ENCODE measurements at places on chromosomes 12 and 14. TPM values are rescaled to one million over a fixed set of nuclear protein-coding genes. Genes with fewer than 3 reads are reported as not detected.

GRCh38 chr14:61120576-61120975, 139.5 kb downstream of the SLC38A6 start:
- H3K4me3 ChIP-seq, result no peak overlapping the region
- H3K4me1 ChIP-seq, result peaks cover 9% of the 10 kb centered on the region
- H3K27me3 ChIP-seq, result no peaks in the 10 kb centered on the region
- H3K36me3 ChIP-seq, result no peaks in the 10 kb centered on the region

- peaks cover 5% of the 10 kb centered on the region for H3K36me3 ChIP-seq
- H3K4me3 ChIP-seq, result no peak overlapping the region
- H3K4me1 ChIP-seq, result no peaks in the 10 kb centered on the region
- H3K27ac ChIP-seq, result no peak overlapping the region
- no peak for DNase-seq
Observed at GRCh38 chr12:53602176-53602864, 23.9 kb downstream of the ATF7 start.

DNA sequence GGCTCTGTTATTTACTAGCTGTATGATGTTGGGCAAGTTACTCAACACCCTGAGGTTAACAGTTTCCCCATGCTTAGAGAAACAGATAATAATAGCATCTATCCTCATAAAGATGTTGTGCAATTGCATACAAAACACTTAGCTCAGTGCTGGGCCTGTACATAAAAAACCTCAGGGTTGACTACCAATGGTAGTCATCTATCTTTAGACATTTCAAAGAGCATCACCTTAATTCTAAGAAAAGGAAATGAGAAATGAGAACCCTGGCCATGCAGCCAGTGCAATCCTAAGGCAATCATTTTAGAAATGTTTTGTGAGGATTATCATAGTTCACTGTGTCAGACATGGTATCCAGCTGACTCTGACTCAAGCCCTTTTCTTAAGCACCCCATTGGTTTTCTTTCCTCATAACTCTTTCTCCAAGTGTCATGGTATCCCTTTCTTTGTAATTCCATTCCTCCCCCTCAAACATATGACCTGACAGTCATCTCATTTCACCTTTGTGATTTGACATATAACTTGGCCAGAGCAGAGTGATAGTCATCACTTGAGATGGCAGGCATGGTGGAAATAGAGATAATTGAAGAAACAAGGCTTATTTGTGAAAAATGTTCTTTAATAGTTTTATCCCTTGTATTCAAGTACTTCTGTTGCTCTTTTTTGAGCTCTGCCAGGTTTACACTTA, 29.5 kb upstream of the OSBPL8 start:
- DNase-seq, result no peak
- H3K27ac ChIP-seq, result no peak overlapping the region
- no peak overlapping the region for H3K4me3 ChIP-seq
- no peaks in the 10 kb centered on the region for H3K4me1 ChIP-seq
- H3K36me3 ChIP-seq, result no peaks in the 10 kb centered on the region

- H3K27ac ChIP-seq, result no peak overlapping the region
- no peak overlapping the region for H3K4me3 ChIP-seq
- no peaks in the 10 kb centered on the region for H3K36me3 ChIP-seq
- no peaks in the 10 kb centered on the region for H3K27me3 ChIP-seq
- H3K4me1 ChIP-seq, result peaks cover 42% of the 10 kb centered on the region
Observed at GRCh38 chr14:51844081-51844881, 16.1 kb upstream of the GNG2 start.

DNA sequence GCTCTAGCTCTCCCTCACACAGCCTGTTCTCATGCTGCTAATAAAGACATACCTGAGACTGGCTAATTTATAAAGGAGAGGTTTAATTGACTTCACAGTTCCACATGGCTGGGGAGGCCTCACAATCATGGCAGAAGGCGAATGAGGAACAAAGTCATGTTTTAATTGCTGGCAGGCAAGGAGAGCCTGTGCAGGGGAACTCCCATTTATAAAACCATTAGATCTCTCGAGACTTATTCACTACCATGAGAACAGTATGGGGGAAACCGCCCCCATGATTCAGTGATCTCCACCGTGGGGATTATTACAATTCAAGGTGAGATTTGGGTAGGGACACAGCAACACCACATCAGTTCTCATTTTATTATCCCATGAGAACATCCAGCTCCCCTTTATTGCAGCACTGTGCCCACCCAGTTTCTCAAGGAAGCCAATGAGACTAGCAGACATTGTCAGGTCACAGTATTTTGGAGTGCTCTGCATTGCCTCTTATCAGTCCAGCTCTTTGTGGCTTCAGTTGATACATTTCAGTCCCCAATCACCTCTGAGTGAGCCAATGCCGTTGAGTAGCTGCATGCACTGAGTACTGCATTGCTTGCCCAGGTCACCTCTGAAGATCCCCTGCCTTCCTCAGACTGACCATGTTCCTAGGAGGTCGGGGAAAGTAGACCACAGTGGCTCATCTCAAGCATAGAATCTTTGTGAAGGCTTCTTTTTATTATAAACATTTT, 131.2 kb downstream of the CRADD start:
- no peaks in the 10 kb centered on the region for H3K27me3 ChIP-seq
- no peak for DNase-seq
- H3K4me3 ChIP-seq, result no peak overlapping the region
- no peaks in the 10 kb centered on the region for H3K36me3 ChIP-seq
- no peak overlapping the region for H3K27ac ChIP-seq

- no peaks in the 10 kb centered on the region for H3K4me1 ChIP-seq
- H3K27me3 ChIP-seq, result no peaks in the 10 kb centered on the region
- H3K4me3 ChIP-seq, result no peak overlapping the region
- no peak for DNase-seq
Observed at GRCh38 chr12:14896521-14897169, 11.0 kb upstream of the MGP start.

DNA sequence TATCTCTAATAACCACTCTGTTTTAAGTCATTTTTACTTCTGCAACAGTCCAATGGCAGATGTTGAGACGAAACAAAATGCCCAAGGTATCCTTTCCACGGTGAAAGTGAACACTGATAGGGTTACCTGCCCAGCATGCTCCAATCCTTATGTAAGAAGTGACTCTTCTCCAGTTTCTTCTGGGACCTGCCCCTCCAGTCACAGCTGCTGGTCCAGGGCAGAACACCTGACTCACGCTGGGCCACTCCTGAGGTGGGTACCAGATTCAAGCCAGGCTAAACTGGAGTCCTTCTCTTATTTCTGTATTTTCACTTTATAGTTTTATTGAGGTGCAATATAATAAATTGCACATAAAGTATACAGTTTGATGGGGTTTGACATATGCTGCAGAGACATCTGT, 16.7 kb downstream of the NT5DC3 start:
- no peaks in the 10 kb centered on the region for H3K27me3 ChIP-seq
- no peak overlapping the region for H3K27ac ChIP-seq
- H3K4me3 ChIP-seq, result no peak overlapping the region
- no peak for DNase-seq

- no peak for DNase-seq
- H3K27ac ChIP-seq, result no peak overlapping the region
- no peak overlapping the region for H3K4me3 ChIP-seq
- no peaks in the 10 kb centered on the region for H3K36me3 ChIP-seq
- no peaks in the 10 kb centered on the region for H3K27me3 ChIP-seq
Observed at GRCh38 chr12:107337346-107338095, 244.2 kb upstream of the CRY1 start.

- H3K27ac ChIP-seq, result peak overlapping the region; percentile 31
- peaks cover 20% of the 10 kb centered on the region for H3K4me1 ChIP-seq
- H3K36me3 ChIP-seq, result no peaks in the 10 kb centered on the region
- no peak overlapping the region for H3K4me3 ChIP-seq
- no peaks in the 10 kb centered on the region for H3K27me3 ChIP-seq
Observed at GRCh38 chr14:22007363-22007762, 333.7 kb upstream of the OR4E1 start.

DNA sequence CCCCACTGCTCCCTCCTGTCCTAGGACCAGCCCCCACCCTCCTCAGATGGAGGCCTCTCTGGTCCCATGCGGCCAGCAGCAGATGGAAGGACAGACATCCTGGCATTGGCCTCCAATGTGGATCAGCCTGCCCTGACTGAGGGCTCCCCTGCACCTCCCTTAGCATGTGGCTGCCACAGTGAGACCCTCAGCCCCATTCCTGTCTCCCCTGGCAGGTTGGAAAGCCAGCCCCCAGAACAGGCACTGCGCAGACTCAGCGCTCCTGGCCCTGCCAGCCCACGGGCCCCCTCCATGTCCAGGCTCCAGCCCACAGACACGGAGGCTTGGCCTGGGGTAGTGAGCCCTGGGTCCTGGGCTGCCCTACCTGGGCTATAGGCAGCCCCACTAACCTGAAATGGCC, 47.2 kb upstream of the DIO3 start:
- no peaks in the 10 kb centered on the region for H3K36me3 ChIP-seq
- H3K27ac ChIP-seq, result no peak overlapping the region
- no peak overlapping the region for H3K4me3 ChIP-seq
- no peaks in the 10 kb centered on the region for H3K4me1 ChIP-seq
- no peaks in the 10 kb centered on the region for H3K27me3 ChIP-seq

DNA sequence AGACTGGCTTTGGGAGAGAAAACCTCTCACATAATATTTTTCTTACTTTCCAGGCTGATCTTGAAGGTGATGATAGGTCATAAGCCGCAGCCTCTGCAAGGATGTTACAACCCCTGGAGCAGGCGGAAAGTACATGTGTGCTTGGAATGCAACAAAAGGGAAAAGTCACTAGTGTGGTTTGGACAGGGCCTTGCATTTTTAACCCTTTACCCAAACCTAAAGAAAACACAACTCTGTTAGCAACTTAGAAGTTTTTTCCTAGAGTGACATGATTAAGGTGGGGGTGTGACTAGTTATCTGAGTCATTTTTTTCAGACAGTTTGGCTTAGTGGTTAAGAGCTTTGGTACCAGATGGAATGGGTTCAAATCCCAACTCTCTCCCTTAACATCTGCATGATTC, 97.0 kb downstream of the TMEM30B start:
- peaks cover under 1% of the 10 kb centered on the region for H3K27me3 ChIP-seq
- no peak for DNase-seq
- no peaks in the 10 kb centered on the region for H3K36me3 ChIP-seq
- peaks cover 2% of the 10 kb centered on the region for H3K4me1 ChIP-seq

GRCh38 chr14:96362071-96362964, 823 bp downstream of the ATG2B start:
- H3K27ac ChIP-seq, result peak overlapping the region; percentile 97
- H3K36me3 ChIP-seq, result no peaks in the 10 kb centered on the region
- H3K4me1 ChIP-seq, result peaks cover 46% of the 10 kb centered on the region
- peak overlapping the region; percentile 82 for H3K4me3 ChIP-seq

Gene FBXO21
- 47.8 TPM for total RNA-seq

Gene OR11H7
- total RNA-seq, result not detected

Gene TAS2R8
- not detected for total RNA-seq

Gene ACIN1
- total RNA-seq, result 317 TPM

Gene SRRM4
- not detected for total RNA-seq

DNA sequence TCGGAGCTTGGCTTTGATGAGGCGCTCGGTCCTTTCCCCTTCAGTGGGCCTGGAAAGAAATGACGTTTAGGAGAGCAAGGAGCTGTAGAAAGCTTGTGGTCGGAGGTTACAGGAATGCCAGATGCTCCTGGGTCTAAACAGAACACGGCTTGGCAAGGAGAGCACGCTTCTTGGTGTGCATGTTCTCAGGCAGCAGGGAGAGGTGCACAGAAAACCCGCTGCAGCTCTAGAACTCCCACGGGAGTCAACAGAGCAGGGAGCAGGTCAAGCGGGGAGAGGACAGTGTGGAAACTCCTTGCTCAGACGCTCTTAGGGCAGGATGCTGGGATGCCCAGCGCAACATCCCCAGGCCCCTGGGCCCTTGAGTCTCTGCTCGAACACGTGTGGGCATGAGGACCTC, 51.0 kb downstream of the SSH1 start:
- H3K4me1 ChIP-seq, result no peaks in the 10 kb centered on the region
- DNase-seq, result no peak
- H3K27ac ChIP-seq, result no peak overlapping the region
- H3K27me3 ChIP-seq, result no peaks in the 10 kb centered on the region
- peaks cover 28% of the 10 kb centered on the region for H3K36me3 ChIP-seq

GRCh38 chr12:30878024-30878423, 48.5 kb upstream of the TSPAN11 start:
- H3K36me3 ChIP-seq, result no peaks in the 10 kb centered on the region
- DNase-seq, result no peak
- no peaks in the 10 kb centered on the region for H3K27me3 ChIP-seq

Gene SLC6A13
- total RNA-seq, result 0.75 TPM

- H3K36me3 ChIP-seq, result no peaks in the 10 kb centered on the region
- H3K4me3 ChIP-seq, result no peak overlapping the region
- no peak overlapping the region for H3K27ac ChIP-seq
- H3K27me3 ChIP-seq, result peaks cover 29% of the 10 kb centered on the region
Observed at GRCh38 chr12:51847643-51848325, 734 bp downstream of the FIGNL2 start.

Gene GDF3
- total RNA-seq, result not detected

- no peaks in the 10 kb centered on the region for H3K36me3 ChIP-seq
- no peak for DNase-seq
- no peak overlapping the region for H3K4me3 ChIP-seq
- H3K4me1 ChIP-seq, result no peaks in the 10 kb centered on the region
Observed at GRCh38 chr12:99960311-99960710, 24.4 kb downstream of the ANKS1B start.

DNA sequence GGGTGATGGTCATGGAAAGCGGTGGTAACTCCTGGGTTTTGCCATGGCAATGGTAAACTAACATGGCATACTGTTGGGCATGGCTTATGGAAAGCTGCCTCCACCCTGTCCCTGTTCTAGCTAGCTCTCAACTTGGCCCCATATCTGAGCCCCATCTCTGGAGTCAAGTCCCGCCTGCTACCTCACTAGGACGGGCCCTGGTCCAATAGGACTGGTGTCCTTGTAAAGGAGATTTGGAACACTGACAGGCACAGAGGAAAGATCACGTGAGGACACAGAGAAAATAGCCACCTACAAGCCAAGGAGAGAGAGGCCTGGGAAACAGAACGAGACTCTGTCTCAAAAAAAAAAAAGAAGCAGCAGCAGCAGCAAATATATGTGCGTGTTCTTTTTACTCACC, 59.8 kb downstream of the RNFT2 start:
- no peak overlapping the region for H3K4me3 ChIP-seq
- H3K27me3 ChIP-seq, result no peaks in the 10 kb centered on the region
- no peaks in the 10 kb centered on the region for H3K4me1 ChIP-seq
- H3K27ac ChIP-seq, result no peak overlapping the region

Gene KRT6B
- not detected for total RNA-seq

DNA sequence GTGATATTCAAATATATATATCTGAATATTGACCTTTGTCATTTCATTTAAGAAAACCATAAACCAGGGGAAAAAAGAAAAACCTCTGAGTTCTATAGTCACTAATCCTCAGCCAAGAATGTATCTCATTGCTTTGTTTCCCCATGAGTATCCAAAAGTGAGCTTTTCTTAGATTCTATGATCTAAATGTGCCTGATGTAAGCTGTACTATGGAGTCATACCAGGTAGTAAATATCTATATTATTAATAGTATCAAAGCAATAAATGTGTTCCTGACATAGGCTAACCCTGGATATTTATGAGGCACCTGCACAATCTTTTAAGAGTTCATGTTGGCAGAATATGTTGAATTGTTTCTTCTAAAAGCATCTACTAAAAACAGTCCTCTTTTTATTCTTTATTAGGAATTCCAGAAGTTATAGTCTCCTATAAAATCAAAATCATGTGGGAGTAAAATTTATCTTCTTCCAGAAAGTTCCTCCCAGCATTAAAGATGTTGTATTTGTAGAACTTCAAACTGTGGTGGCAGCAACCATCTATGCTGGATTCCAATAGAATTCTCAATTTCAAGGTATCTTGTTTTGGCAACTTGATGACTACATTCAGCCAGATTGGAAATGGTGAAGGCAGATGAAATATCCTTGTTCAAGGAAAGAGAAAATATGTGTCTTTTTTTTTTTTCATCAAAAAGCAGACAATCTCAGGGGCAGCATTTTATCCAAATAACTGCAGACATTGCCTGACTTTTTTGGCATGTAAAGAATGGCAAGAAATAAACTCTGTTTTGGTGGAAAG, 139.7 kb upstream of the RASSF8 start:
- no peak overlapping the region for H3K27ac ChIP-seq
- no peak for DNase-seq
- no peaks in the 10 kb centered on the region for H3K36me3 ChIP-seq
- no peaks in the 10 kb centered on the region for H3K4me1 ChIP-seq

Gene ULK1
- 45.8 TPM for total RNA-seq

Measured in CD4-positive, alpha-beta memory T cell (primary cell).